Brain microvascular endothelial cell (primary cell): ENCODE measurements at places on chromosomes 3 and 15.
A peak's percentile ranks its signal among the peaks of the same experiment; 100 is the strongest.

GRCh38 chr15:33445984-33446383 lies 135.2 kb downstream of the RYR3 start:
- DNase-seq = no peak

- no peak for DNase-seq
Observed at GRCh38 chr15:99016680-99017321, 9.2 kb upstream of the PGPEP1L start.

DNA sequence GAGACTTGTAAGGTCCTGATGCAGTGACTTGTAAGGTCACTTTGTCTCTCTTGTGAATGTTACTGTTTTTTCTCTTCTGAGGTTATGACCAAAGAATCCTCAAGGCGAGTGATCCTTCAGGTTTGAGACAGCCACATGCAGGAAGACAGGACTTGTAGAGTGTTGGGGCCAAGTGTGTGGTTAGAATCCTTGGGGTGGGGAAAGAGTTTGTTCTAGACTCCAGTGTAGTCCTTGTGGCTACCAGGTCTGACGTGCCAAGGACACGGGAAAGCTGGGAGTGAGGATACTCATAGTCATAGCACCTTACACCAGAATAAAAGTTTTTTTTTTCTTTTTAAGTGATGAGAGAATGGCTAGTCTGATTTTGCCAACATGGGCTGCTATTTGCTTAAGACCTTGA lies 7.3 kb upstream of the SACM1L start:
- no peak for DNase-seq

- DNase-seq = peak; percentile 36
Observed at GRCh38 chr15:69973102-69973714, 124.5 kb downstream of the TLE3 start.

DNA sequence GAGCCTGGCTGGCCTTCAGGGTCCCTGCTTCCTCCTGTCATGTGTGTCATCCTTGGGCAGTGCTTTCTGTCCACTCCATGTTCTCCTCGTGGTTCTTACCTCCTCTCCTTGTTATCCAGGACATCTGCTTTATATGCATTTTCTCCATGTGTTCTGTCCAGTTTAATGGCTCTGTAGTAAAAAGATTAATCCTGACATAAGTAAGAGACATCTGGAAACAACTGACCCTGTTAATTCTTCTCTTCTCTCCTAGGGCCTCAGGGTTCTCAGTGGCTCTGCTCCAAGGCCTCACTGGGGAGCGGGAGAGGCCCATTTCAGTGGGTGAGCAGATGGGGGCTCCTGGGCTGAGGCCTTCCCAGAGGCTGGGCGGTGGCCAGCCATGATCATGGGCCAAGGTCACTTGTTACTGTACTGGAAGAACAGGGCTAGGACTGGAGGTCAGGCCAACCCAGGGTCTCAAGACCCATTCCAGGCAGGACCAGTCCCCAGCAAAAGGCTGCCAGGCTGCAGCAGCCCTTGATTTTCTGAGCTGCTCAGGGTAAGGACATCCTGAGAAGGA lies 20.2 kb upstream of the CDCP1 start:
- no peak for DNase-seq

DNA sequence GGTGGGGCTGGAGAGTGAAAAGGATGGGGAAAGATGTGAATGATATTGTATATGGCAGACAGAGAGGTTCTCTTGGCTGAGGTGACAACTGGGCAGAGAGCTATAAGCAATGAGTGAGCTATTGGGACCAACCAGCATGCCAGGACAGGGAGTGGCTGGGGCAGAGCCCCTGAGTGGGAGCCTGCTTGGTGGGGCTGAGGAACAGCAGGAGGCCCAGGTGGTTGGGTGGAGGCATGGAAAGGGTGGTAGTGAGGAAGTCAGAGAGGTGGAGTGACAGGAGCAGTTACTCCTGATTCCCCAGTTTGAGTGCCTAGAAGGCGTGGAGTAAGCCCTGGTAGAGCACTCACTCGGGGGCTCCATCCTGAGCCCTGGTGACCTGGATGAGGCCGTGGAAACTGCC lies 15.5 kb upstream of the TNFAIP8L3 start:
- no peak for DNase-seq

GRCh38 chr3:168040607-168041208 lies 55.0 kb downstream of the GOLIM4 start:
- DNase-seq = peak; percentile 39

DNA sequence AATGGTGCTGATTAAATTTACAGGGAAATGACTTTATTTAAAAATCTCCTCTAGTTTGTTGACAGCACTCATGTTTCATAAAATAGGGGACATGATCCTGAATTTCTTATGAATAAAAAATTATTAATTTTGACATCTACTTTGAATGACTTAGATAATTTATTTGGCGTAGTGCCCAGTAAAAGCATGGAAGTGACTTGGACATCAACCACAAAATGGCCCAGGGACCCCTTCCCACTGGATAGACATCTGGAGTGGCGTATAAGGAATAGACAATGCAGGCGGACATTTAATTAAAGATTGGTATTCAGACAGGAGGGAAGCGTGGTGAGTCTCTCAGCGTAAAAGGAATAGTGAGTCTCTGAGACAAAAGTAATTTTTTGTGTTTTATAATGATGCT lies 79.8 kb downstream of the ADAMTSL3 start:
- DNase-seq = no peak

- DNase-seq = no peak
Observed at GRCh38 chr3:174957081-174957480, 97.9 kb downstream of the NAALADL2 start.

DNA sequence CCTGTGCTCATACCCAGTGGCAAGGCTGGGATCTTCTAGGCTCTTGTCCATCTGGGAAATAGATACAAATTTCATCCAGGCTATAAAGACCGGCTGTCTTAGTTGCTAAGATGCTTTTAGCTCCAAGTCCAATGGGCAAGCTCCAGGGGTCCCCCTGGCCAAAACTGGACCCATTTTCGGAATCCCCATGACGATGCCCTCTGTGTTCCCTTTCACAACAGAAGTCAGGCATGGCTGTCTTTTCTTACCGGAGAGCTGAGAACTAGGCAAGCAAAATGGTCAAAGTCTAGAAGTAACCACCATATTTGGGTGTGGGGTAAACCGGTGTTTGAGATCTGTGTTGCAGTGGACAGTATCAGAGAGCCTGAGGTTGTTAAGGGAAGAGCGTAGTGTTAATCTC lies 1.0 kb downstream of the GLYCTK start:
- DNase-seq = no peak

GRCh38 chr3:143859465-143860203 lies 11.4 kb upstream of the SLC9A9 start:
- no peak for DNase-seq

- no peak for DNase-seq
Observed at GRCh38 chr3:44482721-44483120, 5.3 kb upstream of the ZNF445 start.

DNA sequence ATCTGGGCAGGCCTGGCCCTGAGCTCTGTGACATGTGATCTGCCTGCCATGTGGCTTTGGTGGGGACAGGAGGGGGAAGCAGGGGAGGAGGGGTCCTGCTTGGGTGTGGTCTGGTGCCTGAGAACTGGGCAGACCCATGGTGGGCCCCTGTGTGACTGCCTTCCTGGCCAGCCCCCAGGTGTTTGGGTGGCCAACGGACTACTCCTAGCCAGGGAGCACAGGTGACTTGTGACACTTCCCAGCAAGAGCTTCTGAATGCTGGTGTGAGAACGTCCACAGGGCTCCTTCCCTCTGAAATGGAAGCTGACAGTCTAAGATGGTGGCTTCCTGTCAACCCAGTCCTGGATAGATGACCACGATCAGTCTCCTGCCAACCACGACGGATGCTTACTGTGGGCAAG lies 136.1 kb upstream of the MEF2A start:
- no peak for DNase-seq

DNA sequence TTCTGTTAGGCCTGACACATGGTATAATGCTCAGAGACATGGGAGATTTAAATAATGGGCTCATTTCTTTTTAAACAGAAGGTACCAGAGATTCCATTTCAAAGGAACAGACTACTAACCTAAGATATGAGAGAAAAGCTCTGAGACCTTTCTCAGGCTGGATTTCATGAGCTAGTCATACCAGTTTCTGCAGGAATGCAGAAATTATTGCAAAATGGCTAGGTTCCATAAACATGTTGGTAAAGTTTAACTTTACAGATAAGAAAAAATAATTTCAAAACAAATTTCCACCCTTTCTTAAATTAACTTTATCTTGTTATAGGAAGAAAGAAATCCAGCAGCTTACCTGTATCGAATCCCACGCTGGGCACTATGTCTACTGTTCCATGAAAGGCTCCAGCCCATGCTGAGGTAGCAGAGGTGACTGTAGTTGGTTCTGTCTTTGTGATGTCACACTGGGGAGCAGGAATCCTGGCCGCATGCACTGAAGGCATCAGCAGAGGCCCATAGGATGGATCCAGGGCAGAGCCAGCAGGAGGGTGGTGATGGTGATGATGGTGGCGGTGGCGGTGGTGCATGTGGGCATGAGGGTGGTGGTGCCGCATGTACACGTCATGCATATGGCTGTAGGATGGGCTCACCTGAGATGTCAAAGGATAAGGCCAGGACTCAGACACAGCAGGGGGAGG lies 22.6 kb downstream of the VGLL3 start:
- no peak for DNase-seq

- DNase-seq = no peak
Observed at GRCh38 chr15:101692801-101693598, 31.3 kb downstream of the TARS3 start.

- DNase-seq = no peak
Observed at GRCh38 chr15:81002009-81002330, 1.2 kb downstream of the TLNRD1 start.

DNA sequence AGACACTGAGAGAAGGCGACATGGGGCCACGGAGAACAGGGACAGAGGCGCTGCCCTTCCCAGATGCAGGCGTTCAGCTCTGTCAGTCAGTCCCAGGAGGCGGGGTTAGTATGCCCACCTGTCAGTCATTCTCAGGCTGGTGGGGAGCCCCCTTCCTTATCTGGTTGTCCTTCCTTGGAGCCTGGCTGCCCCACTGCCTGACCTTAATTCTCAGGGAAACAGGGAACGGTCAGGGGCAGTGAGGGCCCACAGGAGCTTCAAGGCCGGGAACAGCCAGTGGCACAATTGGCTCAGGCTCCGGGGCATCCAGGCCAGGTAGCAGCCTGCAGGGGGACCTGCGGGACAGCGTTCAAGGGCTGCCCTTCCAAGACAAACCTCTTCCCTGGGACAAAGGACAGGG lies 133.2 kb downstream of the CHSY1 start:
- DNase-seq = no peak

DNA sequence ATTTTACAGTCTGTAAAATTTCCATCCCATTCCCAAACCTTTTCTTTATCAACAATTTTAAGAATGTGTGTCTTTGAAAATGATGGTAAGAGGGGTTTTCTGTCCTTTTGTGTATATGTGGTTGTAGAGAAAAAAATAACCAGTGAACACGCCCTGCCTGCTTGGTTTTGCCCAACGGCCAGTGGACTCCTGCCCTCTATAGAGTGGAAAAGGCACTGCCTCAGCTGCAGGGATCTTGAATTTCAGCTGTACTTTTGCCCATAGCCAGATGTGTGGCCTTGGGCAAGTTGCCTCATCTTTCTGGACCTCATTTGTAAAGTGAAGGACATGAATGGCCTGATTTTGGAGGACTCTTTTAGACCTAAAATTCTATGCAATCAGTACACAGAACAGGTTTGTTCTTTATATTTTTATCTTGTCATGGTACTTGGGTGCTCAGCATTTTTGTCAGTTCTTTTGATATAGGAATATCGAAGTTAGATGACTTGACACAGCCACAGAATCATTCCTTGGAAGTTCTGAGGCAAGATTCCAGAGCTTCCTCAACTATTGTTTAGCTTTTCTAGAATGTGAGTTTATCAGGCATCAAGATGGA lies 81.0 kb downstream of the CLDN11 start:
- DNase-seq = peak; percentile 62

DNA sequence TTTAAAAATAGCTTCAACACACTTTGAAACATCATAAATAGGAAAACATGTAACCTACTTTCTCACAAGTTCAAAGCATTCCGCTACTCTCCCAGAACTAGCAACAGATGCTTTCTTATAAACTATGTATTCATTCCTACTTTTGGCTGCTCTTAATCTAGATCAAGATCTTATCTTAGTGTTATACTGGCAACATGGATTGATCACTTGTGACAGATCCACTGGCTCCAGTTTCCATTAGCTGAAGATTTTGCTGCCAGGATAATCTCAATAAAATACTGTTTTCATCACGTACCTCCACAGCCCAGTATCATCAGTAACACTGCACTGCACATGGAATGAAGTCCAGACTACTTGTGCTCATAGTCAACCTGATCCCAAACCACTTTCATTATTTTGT lies 491.7 kb upstream of the AGTR1 start:
- DNase-seq = no peak

DNA sequence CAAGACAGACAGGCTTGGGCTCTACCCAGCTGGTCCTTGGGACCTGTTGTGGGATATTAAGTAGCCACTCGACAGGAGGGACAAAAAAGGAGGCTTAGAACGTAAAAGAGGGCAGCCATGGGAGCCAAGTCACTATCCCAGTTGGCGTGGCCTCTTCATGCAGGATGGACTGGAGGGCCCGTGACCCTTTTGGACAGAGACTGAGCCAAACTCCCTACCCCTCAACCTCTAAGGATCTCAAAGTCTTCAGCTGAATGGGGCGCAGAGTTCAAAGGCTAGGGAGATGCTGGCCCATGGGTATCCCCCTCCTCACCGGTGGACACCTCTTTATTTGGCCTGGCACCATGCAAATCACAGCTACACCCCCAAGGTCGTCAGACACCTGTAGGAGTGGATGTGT lies 57.8 kb upstream of the SEC13 start:
- no peak for DNase-seq

DNA sequence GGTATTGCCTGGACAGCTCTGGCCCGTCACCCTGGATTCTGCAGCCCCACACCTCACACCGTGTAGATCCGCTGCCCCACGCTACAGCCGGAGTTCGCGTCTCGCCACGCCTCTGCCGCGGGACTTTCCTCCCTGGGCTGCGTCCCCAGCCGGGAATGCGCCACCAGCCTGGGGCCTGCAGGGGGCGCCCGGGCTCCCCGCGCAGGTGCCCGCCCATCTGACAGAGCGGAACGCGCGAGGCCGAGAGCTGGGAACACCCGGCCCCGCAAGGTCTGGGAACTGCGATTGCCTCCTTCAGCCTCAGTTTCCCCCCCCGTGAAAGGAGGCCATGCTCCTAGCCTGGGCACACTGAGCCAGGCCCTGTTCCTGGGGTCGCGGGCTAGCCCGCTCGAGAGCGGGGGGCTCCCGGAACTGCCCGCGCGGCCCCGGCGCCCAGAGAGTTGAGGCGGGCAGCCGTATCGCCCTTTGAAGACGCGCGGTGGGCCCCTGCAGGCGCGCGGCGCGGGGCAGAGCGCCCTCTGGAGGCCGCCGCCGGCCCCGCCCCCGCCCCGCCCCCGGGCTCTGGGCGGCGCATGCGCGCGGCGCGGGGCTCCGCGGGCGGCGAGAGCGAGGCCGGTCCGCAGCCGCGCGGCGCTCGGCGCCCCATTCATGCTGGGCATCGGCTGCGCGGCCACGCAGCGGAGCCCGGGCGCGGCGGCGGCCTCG lies at the start of gene PLXNA1:
Gene PLXNA1, plus strand, starts transcription at position 645 of the 705 bp plus-strand sequence. CDS start 5,479 bp downstream, outside the sequence.
- peak; percentile 68 for DNase-seq

- no peak for DNase-seq
Observed at GRCh38 chr3:17810759-17811158, 68.3 kb upstream of the TBC1D5 start.

- no peak for DNase-seq
Observed at GRCh38 chr15:97993310-97993738, 32.8 kb downstream of the ARRDC4 start.
